ENCODE measurements at places on chromosomes 16 and 17.

DNA sequence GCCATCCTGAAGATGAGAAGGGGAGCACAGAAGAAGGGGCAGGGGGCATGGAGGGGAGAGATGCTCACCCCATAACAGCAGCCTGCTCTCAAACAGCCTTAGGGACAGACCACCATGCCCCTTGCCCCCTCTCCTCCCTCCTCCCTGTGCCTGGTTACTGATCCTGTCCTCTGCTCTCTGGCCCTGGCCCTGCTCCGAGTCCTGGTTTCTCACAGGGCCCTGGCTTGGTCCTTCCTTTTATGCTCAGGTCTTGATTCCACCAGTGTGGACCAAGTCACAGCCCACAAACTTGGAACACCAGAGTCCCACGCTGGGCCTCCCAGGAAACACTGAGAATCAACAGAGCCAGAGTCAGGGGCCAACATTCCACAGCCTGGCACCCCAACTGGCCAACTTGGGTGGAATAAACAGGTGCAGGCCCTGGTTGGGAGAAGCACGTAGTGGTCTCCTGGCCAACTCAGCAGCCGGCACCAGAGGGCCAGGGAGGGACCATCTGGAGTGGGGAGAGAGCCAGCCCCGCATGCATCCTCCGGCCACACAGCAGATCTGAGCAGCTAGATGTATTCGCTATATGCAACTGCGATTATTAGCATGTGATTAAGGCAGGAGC, 44.9 kb upstream of the CDC42EP4 start:
- DNase-seq = no peak

DNA sequence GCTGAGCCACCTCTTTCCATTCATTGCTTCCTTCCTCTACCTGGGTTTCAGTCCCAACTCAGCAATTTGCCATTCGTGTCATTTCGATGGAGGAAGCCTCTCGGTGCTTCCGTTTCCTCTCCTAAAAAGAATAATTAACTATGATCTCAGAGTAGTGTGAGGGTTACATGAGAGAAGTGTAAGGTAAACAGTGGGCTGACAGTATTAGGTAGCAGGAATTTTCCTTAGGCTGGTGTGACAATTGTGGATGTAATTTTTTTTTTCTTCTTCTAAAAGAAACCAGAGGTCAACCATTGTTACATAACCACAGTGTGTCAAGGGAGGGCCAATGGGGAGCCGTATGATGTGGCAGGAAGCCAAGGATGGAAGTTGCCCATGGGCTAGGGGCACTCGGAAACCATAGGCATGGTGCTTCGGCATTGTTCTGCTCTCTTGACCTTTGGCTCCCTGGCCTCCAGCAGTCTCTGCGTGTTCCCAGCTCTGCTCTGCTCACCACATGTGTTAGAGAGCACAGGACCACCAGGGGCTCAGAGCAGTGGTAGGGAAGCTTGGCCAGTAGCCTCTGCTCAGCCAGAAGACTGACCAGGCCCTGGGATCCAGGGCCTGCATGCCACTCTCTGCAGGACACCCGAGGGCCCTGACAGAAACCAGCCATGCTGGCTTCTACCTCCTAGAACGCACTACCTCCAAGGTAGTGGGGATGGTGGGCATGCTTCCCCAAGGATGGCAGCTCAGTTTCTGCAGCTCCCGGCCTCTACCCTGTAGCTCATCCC, 2.0 kb upstream of the TOP2A start:
- DNase-seq = no peak

DNA sequence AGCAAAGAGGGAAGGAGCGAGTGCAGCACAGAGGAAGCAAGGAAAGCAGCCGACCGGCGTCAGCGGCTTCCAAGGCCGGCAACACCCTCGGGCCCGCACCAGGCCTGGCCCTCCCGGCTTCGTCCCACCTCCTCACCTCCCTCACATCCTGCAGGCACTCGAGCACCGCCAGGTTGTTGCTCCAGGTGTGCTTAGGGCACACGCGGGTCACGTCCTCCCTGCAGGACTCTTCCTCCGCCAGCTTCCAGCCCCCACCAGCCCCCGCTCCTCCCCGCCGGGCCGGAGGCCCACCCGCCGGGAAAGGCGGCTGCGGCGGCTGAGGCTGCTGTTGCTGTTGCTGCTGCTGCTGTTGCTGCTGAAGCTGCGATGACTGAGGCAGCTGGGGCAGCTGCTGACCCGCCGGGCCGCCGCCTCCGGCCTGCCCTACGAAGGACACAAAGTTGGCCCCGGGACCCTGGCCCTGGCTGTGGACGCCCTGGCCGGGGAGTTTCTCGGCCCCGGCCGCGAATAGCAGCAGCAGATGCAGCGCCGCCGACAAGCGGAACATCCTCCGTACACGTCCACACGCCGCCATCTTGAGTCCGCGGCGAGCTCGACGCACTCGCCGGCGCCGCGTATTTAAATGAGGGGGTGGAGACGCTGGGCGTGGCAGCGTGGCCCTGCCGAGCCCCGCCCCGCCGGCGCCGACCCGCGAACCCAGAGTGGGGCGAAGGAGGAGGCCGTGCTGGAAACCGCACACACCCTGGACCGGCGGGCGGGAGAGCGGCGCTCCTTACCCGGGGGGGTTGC, at the start of gene GLG1:
TSS of gene GLG1 (minus strand) at position 594 of the 789 bp plus-strand sequence. CDS start at position 574, 20 bp downstream.
- peak; percentile 79 for DNase-seq

- DNase-seq = no peak
These were observed 9.6 kb downstream of the COTL1 start for GRCh38 chr16:84608282-84608681.

DNA sequence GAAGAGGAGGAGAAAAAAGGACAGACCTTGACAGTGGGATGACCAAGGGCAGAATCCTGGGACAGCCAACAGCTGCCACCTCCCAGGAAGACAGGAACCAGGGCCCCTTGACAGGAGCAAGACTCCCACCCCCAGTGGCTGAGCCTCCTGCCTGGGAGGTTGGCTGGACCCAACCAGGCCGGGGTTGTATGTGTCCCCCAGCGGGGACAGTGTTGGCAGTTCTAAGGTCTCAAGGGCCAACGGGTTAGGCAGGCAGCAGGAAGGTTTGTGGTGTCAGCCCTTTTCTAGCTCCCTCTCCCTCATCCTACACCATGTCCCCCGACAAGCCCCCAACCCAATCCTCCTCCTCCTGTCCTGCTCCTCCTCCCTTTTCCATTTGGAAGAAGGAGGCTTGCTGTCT, 126.2 kb downstream of the MRM1 start:
- no peak for DNase-seq

- DNase-seq = no peak
These were observed 12.1 kb upstream of the NLRC5 start for GRCh38 chr16:56977216-56977615.

- DNase-seq = no peak
These were observed 25.3 kb downstream of the KLHDC4 start for GRCh38 chr16:87740441-87740840.

GRCh38 chr17:35804658-35805192, 4.6 kb upstream of the TAF15 start:
- peak; percentile 19 for DNase-seq

GRCh38 chr17:3866276-3866675, 20.2 kb upstream of the NCBP3 start:
- DNase-seq = no peak

- no peak for DNase-seq
These were observed 767 bp downstream of the INO80E start for GRCh38 chr16:29996766-29997250.

DNA sequence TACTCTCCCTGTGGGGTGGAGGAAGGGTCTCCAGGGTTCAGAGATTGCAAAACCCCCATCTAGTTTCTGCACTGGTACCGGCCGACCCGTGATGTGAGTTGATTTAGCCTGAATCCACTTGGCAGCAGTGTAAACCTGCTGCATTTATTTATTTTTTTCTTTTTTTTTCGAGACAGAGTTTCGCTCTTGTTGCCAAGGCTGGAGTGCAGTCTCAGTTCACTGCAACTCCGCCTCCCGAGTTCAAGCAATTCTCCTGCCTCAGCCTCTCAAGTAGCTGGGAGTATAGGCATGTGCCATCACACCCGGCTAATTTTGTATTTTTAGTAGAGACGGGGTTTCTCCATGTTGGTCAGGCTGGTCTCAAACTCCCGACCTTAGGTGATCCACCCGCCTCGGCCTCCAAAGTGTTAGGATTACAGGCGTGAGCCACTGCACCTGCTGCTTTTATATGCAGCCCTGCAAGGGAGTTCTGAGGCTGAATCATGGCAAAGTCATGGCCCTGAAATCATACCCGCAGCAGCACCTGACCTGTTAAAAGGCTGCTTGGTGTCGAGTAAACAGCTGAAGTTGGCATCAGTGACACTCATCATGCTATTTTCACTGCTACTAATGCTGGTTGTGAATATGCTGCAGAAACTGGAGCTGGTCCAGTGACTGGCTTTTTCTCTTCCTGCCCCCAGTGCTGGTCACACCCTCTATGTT, 21.4 kb downstream of the DEXI start:
- no peak for DNase-seq

Data from stimulated activated CD4-positive, alpha-beta T cell treated with anti-CD3 and anti-CD28 coated beads, TNF-alpha, amount 100 ng/mL, for 24 hours (primary cell).